ENCODE measurements at places on chromosomes 5 and 9.

- DNase-seq: no peak
Measured at GRCh38 chr5:52255308-52255707, 532.4 kb upstream of the ITGA1 start.

DNA sequence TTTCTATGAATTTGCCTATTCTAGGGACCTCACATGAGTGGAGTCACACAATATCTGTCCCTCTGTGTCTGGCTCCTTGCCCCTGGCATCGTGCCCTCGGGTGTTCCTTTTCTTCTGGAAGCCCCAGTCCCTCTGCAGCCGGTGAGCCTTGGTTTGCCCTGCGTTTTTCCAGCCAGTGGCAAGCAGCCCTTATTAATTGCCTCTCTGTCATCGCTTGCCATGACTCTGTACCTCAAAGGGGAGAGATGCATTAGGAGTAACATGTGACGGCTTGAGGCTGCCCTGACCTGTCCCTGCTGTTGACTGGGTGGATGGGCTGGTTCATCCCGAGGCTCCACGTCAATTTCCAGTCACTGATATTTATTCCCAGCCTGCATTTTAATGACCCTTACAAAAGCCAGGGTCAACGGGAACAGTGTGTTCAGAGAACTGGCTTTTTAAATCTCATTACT lies 87.3 kb downstream of the CFAP90 start:
- no peak for DNase-seq

GRCh38 chr9:134976403-134976802 lies 58.7 kb upstream of the FCN1 start:
- DNase-seq: no peak

DNA sequence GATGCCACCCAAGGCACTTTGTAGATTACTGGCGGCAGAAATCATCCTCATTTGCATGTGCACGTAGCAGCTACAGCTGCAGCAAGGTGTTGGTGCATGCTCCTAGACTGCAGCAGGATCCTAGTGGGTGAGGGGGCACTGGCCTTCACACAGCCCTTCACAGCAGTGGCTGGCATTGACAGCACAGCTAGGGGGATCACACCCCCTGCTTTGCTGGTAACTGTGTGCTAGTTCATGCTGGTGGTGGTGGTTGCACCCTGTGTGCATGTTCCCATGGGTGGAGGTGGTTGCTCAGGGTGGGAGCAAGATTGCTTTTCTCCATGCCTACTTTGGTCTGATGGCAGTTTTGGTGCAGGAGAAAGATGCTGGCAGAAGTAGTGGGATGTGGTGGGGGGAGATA lies 1695.1 kb upstream of the CDH6 start:
- DNase-seq: no peak

- no peak for DNase-seq
Measured at GRCh38 chr9:93265301-93265971, 81.5 kb downstream of the WNK2 start.

DNA sequence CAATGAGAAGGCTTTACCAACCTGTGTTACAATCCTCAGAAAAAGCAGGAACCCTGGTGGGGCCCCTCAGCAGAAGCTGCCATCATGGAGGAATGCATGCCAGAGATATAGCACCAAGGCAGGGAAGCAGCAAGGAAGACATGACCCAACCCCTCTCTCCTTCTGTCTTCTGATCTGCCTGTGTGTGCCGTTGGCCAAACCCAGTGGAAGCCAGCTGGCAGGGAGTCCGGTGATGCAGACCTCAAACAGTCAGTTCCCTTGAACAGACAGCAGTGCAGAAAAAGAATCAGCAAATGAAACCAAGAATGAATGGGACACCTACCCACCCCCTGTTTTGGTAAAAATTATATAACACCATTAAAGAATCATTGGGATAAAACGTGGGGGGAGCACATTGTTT lies 234.2 kb downstream of the ZNF608 start:
- no peak for DNase-seq

DNA sequence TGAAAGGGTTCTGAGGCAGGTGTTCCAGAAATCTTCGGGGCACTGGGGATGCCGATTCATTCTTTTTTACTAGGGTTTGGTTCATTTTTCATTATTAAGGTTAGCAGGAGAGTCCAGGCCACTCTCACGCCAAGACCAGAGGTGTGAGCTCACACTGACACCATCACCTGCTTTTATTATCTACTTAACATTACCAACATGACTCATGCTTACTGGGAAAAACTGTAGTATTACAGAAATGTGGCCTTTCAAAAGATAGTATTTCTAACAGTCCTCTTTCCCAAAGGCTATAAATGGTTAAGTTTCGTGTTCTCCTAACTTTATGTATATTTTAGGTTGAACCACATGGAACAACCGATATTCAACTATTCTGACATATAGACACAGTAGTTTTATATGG lies 222.1 kb downstream of the ROR2 start:
- no peak for DNase-seq

- no peak for DNase-seq
Measured at GRCh38 chr5:112436144-112436543, 17.1 kb upstream of the EPB41L4A start.

DNA sequence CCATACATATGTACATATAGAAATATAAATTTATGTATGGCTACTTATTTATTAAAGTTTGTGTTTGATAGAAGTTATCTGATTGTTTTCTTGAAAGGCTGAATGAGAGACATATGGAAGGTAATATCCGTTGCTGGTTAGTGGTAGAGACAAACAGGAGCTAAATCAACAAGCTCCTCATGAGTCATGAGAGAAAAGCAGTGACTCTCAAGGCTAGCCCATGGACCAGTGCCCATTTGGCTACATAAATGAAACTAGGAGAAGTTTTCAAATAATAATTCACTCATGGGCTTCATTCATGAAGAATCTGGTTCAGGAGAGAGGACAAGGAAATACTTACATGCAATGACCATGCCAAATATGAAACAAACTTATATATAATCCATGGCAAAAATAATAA lies 504.5 kb upstream of the ITGA1 start:
- DNase-seq: no peak

DNA sequence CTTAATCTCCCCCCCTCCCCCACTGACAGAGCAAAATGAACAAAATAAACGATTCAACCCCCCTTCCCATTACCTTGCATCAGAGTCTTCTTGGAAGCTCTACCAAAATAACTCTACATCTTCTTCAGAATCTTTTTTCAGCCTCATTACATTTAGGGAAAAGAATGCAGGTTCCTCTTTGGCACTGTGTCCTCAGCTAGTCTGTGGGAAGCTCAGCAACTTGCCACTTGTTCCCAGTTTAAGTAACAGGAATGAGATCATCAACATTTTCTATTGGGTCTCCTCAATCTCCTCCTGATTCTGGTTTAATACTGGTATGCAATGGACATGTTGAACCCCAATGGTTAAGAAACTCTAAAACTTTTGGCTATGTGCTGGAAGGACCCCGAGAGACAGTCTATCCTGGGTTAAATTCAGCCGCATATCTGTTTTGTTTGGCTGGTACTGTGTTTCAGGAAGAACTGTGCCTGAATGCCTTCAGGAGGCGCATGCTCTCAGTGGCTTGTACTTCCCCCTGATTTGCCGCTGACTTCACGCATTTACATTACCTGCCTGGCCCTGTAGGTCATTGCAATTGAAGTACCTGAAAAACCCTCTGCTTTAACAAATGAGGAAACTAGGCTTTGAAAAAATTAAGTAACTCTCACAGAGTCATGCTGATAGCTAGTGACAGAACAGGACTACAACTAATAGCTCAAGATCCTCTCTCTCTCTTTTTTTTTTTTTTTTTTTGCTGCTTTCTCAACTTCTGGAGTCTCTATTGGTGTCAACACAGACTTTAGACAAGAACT lies 78.1 kb upstream of the HMHB1 start:
- no peak for DNase-seq

- peak; percentile 93 for DNase-seq
Measured at GRCh38 chr9:114276908-114277821, 45.7 kb upstream of the ORM1 start.

GRCh38 chr9:22682961-22683699 lies 236.5 kb downstream of the DMRTA1 start:
- DNase-seq: peak; percentile 52

DNA sequence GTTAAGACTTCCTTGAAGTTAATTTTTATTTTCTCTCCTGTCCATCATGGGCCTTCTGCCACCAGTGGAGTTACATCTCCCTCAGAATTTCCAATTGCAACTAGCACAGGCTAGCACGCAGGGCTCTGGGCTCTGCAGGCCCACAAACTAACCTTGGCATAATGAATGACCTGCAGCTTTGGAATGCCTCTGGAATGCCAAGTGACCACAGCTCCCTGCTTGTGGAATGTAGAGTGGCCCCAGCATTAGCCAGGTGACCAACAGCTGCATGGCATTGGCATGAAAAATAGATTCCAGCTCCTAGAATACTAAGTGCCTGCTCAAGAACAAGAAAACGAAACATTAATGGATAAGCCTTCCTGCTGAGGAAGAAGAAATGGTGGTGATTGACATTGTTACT lies 726.1 kb downstream of the BRINP1 start:
- DNase-seq: peak; percentile 98

DNA sequence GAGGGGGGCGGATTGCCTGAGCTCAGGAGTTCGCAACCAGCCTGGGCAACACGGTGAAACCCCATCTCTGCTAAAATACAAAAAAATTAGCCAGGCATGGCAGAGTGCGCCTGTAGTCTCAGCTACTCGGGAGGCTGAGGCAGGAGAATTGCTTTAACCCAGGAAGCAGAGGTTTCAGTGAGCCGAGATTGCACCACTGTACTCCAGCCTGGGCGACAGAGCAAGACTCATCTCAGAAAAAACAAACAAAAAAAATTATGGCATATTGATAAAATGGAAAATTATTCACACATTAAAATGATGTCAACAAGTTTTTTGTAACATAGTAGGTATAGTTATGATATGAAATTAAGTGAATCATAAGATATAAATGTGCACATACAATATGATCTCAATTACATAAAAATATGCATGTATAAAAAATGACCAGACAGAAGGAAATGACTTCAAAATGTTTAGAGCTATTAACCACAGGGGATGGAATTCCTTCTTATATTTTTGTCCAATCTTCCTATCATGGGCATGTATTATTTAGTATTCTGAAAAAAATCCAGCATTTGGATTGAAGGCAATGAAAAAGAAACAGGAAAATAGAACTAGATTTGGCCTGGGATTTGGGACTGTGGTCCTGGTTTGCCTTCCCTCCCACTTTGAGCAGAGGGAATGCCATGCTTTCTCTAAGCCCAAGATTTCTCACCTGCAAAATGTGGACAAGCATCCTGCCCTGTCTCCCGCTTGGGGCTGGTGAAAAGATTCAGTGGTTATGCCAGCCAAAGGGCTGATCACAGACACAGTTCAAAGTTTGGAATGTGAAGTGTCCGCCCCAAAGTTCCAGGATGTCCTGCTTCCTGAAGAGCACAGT lies 19.5 kb downstream of the SPAAR start:
- no peak for DNase-seq

- DNase-seq: no peak
Measured at GRCh38 chr5:174699131-174699530, 25.3 kb upstream of the MSX2 start.

DNA sequence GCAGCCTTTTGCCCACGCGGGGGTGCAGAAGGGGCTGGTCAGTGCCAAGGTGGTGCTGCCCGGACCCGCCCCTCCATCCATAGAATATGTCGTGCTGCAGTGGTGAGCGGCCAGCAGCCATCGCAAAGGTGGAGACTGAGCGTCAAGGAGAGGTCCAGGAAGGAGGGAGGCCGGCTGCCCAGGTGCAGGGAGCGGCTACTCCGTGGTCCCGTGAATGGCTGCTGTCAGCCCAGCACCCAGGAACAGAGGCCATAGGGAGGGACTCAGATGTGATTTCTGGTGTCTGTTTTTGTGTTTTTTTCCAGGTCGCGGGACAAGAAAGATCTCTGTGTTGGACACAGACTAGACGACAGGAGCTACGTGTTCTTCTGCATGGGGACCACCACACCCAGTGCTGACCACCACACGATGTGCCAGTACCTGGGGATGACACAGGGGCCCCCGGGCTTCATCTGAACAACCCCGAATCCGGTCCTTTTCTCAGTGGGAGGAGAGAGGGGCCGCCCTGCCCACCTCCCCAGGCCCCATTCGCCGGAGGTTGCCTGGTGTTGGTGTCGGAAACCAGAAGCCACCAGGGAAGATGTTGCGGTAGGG lies 29.0 kb downstream of the PAEP start:
- DNase-seq: no peak

DNA sequence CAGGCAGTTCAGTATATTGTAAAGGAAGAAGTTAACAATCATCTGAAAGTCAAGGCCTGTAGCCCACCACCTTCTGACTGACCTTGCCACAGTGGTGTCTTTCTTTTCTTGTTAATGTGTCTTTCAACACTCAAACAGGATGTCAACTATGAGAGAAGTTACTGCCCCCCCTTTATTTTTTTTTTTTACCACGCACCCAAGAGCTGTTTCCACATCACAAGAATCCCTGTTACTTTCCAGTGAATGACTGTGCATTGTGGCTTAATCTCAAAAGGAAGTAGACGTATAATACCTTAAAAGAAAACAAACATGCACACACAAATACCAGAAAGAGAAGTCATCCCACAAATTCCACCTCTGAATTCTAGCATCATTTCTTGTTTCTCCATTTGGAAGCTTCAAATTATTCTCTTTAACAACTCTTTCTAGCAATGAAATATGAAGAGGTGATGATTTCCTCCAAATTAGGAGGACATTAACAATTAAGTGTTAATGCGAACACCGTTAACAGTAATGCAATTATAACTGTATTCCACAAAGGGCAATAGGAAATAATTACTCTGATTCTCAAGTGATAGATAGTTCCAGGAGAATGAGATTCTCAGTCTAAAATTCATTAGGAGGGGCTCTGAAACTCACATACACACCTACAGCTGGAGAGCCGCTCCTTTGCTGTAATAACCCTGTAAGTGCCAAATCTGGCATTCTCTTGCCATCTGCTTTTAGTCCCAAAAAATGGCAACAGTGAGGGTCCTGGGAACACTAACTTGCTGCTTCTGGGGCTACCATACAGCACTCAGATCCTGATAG lies 201.0 kb downstream of the EFNA5 start:
- peak; percentile 93 for DNase-seq

DNA sequence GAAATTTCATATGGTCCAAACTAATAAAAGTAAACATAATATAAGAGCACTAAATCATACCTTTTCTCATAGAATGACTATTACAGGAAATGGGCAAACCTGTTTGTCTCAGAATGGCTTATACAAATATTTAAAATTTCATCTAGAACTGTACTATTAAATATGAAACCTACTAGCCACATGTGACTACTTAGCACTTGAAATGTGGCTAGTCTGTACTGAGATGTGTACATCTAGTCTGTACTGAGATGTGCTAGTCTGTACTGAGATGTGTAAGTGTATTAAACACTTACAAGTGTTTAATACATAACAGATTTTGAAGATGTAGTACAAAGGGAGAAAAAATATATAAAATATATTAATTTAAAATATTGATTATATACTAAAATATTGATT lies 22.4 kb downstream of the ABITRAM start:
- DNase-seq: no peak

DNA sequence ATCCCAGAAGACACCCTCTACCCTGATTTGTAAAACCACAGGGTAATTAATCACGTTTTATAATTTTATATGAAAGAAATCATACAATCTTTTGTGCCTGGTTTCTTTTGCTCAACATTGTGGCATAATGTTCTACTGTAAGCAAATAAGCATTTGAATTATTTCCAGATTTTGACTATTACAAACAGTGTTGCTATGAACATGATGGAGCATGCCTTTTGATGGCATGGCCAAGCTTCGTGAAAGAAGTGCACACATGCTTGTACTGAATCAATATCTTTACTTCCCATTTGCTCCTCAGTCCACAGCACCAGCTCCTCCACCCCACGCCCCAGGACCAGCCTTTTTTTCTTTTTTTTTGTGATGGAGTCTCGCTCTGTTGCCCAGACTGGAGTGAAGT lies 29.9 kb downstream of the ACSL6 start:
- DNase-seq: no peak

GRCh38 chr5:9698125-9698826 lies 68.1 kb upstream of the TAS2R1 start:
- no peak for DNase-seq
